ENCODE measurements at places on chromosomes 13 and 19.

GRCh38 chr19:39765091-39766076 lies 13.3 kb upstream of the LEUTX start:
- peak; percentile 7 for DNase-seq

- DNase-seq = no peak
These were observed 3.4 kb downstream of the DNMT1 start for GRCh38 chr19:10191347-10191746.

DNA sequence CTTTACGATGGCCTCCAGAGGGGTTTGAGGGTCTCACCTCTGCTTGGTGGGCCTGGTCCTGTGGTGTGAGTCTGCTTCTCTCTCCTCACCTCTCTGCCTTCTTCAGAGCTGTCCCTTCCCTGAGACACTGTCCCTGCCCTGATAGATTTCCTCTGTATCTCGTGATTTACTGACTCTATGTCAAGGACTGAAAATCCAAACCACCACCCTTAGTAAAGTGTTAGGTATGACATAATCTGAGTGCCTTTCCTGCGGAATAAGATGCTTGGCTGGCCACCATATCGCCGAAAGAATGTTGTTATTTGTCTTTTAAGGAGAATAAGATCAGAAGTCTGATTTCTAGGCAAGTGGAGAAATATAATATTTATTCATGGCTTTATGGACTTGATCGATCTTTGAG lies 7.2 kb downstream of the SLC25A15 start:
- no peak for DNase-seq

GRCh38 chr19:37928527-37929286 lies 21.7 kb downstream of the SIPA1L3 start:
- DNase-seq = no peak

DNA sequence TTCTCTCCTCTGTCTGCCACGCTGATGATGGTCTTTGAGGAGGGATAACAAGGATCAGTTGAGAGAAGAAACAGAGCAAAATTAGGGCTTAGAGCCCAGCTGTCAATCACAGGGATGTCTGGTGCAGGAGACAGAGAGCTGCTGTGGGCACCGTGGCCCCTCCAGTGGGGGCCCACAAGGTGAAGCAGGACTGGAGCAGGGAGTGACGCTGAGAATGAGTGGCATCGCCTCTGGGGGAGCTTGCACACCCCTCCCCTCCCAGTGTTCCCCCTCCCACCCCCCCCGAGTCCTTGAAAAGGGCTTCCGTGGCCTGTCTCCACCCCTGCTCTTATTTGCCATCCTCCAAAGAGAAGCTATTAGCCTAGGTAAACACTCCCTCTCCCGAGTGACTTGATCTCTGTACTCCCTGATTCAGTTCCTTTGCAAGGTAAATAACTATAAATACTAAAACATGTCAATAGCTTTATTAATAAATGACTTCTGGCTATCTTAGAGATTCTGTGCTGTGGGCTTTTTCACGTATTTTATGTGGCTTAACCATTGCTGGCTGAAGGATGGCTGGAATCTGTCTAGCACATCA lies 440.0 kb downstream of the ZNF536 start:
- no peak for DNase-seq

GRCh38 chr13:46577696-46578589 lies 25.0 kb downstream of the LRCH1 start:
- DNase-seq = peak; percentile 27

DNA sequence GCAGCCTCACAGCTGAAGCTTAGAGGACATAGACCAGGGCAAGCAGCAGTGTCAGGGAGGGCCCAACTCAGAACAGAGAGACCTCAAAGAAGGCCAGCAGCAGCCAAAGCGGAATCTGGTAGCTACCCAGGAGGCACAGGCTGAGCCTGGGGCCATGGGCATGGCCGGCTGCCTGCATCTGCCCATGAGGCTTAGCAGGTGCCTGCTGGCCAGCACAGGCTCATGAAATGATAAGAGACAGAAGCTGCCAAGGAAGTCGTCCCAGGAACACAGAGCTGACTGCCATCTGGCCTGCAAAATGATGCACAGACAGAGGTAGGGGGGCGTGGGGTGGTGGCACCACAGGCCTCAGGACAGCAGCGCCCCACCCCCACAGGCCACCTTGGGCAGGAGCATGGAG lies 29.2 kb downstream of the TUBA3C start:
- no peak for DNase-seq

DNA sequence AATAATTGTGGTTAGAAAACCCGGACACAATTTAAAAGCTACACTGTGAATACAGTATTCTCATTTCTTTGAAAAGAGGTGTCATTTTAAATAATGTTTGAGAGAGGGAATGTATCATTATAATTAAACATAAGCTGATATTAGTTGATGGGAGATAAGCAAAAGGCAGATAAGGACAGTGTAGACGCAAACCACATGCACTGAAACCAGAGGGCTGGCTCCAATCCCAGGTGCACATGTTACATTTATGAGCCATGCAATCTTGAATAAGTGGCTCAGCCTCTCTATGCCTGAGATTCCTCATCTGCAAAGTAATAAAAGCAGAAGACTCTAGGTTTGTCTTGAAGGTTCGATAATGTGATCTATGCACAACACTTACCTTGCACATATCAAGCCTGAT lies 238.7 kb downstream of the EFNB2 start:
- no peak for DNase-seq

DNA sequence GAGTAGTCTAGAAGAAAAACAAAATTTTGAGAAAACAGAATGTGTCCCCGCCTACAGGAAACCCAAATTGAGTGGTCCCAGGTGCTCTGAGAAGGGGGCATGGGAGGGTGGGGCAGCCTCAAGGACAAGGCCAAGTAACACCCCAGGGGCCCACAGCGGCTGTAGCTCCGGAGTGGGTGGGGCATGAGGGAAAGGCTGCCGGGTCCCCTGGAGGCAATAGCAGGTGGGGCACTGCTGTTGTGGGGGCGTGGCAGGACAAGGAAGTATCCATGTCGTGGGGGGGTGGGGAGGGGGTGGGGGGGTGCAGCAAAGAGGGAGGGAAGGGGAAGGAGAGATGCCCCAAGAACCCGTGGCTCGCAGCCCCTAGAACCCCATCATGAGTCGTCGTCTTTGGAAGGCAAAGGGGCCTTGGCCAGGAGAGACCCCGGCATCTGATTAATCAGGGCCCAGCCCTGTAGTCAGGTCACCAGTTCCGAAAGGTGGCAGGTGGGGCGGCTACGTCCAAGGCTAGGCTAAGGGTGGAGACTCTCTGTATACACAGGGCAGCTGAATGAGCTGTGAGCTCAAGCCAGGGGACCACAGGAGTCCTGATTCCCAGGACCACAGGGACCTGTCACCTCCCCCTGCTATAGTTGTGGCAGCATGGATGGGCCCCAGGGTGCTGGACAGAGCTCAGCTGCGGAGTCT lies 7.5 kb upstream of the ISYNA1 start:
- no peak for DNase-seq

GRCh38 chr19:43687660-43687997 lies 17.7 kb upstream of the PLAUR start:
- peak; percentile 30 for DNase-seq

DNA sequence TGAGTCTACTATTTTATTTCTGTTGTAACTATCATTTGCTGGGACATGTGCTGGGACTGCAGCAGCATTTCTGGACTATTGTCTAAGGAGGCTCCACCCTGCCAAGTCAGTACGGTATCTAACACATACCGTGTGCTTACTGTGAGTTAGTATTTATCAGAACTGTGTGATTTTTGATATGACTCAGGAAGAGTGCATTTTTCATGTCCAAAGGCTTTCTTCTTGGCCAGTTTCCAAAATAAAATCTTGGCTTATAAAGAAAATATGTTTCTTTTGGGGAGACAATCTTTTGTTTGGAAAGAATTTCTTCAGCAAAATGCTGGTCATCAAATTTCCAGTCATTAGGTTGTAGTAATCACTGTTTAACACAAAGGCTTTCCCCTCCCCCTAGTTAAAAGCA lies 11.6 kb downstream of the PARP4 start:
- DNase-seq = no peak
